Panc1 (cell line): ENCODE measurements at places on chromosomes 3 and 15. TPM values are rescaled to one million over a fixed set of nuclear protein-coding genes. Genes with fewer than 3 reads are reported as not detected.

- H3K4me1 ChIP-seq, result peaks cover 44% of the 10 kb centered on the region
- DNase-seq, result peak; percentile 91
- H3K4me3 ChIP-seq, result no peak overlapping the region
- no peaks in the 10 kb centered on the region for H3K27me3 ChIP-seq
- H3K36me3 ChIP-seq, result no peaks in the 10 kb centered on the region
Observed at GRCh38 chr15:45456212-45457106, 66.1 kb downstream of the SLC30A4 start.

Gene HAUS2
- total RNA-seq, result 42.4 TPM

GRCh38 chr15:34581043-34581365, 2.4 kb downstream of the GOLGA8B start:
- no peak for DNase-seq
- H3K4me1 ChIP-seq, result peaks cover 27% of the 10 kb centered on the region
- H3K27ac ChIP-seq, result no peak overlapping the region
- no peaks in the 10 kb centered on the region for H3K36me3 ChIP-seq
- H3K27me3 ChIP-seq, result no peaks in the 10 kb centered on the region
- H3K4me3 ChIP-seq, result no peak overlapping the region

Gene FHIT
- total RNA-seq, result 2.2 TPM

Gene KIF7
- total RNA-seq, result 6.5 TPM

DNA sequence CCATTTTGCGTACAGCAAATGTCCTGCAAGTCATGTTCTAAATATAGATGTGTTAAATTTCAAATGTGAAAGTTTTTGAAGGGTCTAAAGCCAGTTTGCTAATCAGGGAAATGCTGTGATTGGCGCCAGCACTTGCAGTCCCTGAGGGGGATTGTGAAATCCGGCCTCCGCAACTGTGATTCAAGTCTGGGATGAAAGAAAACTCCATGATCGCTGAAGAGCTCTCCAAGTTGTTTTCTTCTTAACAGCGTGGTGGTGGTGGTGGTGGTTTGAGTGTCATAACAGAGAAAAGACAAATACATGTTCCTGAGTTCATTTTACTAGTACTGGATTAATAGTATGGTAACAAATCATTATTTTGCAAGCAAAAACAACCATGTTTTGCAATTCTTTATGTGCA, 51.8 kb downstream of the MITF start:
- H3K27ac ChIP-seq, result peak overlapping the region; percentile 51
- H3K36me3 ChIP-seq, result no peaks in the 10 kb centered on the region
- H3K4me1 ChIP-seq, result no peaks in the 10 kb centered on the region
- DNase-seq, result no peak

GRCh38 chr3:195259154-195259474, 11.8 kb downstream of the XXYLT1 start:
- DNase-seq, result no peak
- H3K4me3 ChIP-seq, result peak overlapping the region; percentile 52
- no peaks in the 10 kb centered on the region for H3K36me3 ChIP-seq
- peaks cover 26% of the 10 kb centered on the region for H3K4me1 ChIP-seq
- H3K27me3 ChIP-seq, result no peaks in the 10 kb centered on the region

Gene FBXL22
- 0.54 TPM for total RNA-seq

DNA sequence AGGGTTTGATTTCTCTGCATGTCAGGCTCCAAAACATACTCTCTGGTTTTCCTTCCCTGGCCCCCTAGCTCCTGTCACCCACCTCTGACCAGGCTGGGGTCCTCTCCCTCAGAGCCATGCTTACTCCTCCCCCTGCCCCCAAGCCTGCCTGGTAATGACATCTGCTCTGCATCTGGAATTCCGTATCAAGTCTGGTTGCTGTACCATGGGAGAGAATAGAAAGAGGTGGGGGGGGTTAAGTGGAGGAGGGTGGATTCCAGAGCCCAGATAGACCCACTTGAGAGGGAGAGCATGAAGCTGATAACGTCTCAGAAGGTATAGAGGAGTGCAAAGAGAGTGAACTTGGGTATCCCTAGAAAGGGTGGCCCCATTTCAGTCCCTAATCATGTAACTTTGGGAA, 4.2 kb downstream of the IGDCC4 start:
- H3K27ac ChIP-seq, result no peak overlapping the region
- no peaks in the 10 kb centered on the region for H3K27me3 ChIP-seq
- no peaks in the 10 kb centered on the region for H3K36me3 ChIP-seq

- DNase-seq, result no peak
- no peak overlapping the region for H3K4me3 ChIP-seq
- H3K27me3 ChIP-seq, result no peaks in the 10 kb centered on the region
- no peaks in the 10 kb centered on the region for H3K36me3 ChIP-seq
Observed at GRCh38 chr3:4053975-4054374, 249.2 kb upstream of the SETMAR start.

GRCh38 chr3:71593106-71593505, 9.6 kb upstream of the FOXP1 start:
- H3K27ac ChIP-seq, result no peak overlapping the region
- no peaks in the 10 kb centered on the region for H3K36me3 ChIP-seq
- H3K4me3 ChIP-seq, result no peak overlapping the region
- no peaks in the 10 kb centered on the region for H3K27me3 ChIP-seq

GRCh38 chr3:46098319-46098761, 71.1 kb upstream of the XCR1 start:
- H3K36me3 ChIP-seq, result no peaks in the 10 kb centered on the region
- no peak overlapping the region for H3K27ac ChIP-seq

DNA sequence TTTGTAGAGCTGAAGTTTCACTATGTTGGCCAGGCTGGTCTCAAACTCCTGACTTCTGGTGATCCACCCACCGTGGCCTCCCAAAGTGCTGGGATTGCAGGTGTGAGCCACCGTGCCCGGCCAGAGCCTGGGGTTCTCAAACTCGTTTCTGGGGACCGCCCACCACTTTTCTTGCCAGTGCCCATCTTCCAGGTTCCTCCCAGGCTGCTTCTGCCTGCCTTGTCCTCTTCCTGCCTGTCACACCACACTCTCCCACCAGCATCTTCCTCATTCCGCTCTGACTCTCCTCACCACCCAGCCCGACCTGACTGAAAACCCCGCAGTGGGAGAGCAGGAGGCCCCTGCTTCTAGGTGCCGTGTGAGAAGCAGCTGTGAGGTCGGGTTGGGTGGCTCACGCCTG, 3.1 kb upstream of the DYNLT2B start:
- H3K27ac ChIP-seq, result no peak overlapping the region
- no peaks in the 10 kb centered on the region for H3K4me1 ChIP-seq
- no peak overlapping the region for H3K4me3 ChIP-seq
- no peaks in the 10 kb centered on the region for H3K27me3 ChIP-seq
- 0 out of 2 replicates have a peak, but pooled peaks cover 2% of the 10 kb centered on the region for H3K36me3 ChIP-seq

Gene PLIN1
- total RNA-seq, result 0.44 TPM

GRCh38 chr15:68900027-68900426, 30.3 kb upstream of the SPESP1 start:
- no peak for DNase-seq
- no peak overlapping the region for H3K27ac ChIP-seq
- H3K36me3 ChIP-seq, result no peaks in the 10 kb centered on the region
- H3K4me3 ChIP-seq, result no peak overlapping the region

DNA sequence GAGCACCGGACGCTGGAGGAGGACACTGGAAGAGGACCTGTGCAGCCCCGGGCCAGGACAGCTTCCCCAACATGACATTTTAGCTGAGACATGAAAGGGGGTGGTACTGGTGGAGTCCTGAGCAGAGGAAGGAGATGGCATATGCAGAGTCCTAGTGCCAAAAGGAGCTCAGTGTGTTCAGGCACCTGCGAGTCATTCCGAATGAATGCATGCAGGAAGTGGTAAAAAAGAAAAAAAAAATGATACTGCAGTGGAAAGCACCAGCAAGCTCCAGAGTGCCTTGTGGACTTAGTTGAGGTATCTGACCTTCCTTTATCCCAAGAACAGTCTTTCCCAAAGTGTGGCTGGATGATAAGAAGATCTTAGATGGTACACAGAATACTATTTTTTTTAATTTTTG, 6.6 kb upstream of the ZNF148 start:
- H3K27ac ChIP-seq, result no peak overlapping the region
- H3K4me3 ChIP-seq, result no peak overlapping the region
- H3K4me1 ChIP-seq, result no peaks in the 10 kb centered on the region
- no peaks in the 10 kb centered on the region for H3K27me3 ChIP-seq
- no peak for DNase-seq

Gene GLDN
- total RNA-seq, result 0.57 TPM

GRCh38 chr15:78179906-78180305, 30.7 kb downstream of the IDH3A start:
- no peaks in the 10 kb centered on the region for H3K4me1 ChIP-seq
- no peaks in the 10 kb centered on the region for H3K36me3 ChIP-seq
- H3K4me3 ChIP-seq, result no peak overlapping the region
- no peaks in the 10 kb centered on the region for H3K27me3 ChIP-seq

DNA sequence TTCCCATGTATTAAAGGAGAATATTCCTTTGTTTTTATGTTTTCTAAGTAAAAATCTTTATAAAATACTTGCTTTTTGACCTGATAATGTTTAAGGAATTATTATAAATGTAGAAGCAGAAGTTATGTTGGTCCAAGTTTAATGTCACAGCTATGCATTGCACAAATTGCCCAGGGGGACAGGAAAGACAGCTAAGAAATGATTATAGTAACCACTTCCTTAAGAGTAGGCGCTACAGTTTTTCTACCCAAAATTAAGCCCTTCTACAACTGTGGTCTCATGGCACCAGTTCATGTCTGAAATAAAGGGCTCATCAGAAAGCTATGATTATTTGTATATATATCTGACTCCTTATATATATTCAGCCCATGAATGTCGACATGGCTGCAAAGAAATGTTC, 176.4 kb downstream of the GBE1 start:
- no peak overlapping the region for H3K27ac ChIP-seq
- no peaks in the 10 kb centered on the region for H3K27me3 ChIP-seq
- H3K4me1 ChIP-seq, result no peaks in the 10 kb centered on the region
- no peak overlapping the region for H3K4me3 ChIP-seq

Gene CALML4
- total RNA-seq, result 5.4 TPM

Gene CKMT1B
- total RNA-seq, result 2.4 TPM

DNA sequence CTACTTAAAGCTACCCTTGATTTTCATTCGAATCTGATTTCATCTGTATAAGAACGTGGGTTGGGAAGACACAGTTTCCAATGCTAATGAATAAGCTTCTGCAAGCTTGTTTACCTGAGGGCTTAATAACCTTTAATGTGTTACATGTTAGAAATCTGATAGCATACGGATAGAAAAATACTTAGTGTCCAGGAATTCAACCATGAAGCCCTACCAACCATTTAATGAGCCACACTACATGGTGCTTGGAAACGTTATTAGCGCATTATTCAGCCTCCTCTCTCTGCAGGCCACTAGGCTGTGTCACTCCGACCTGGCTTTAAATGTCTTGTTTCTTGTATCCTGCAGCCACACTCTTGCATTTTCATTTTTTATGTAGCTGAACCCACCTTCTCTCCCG, 1.6 kb downstream of the FAM81A start:
- H3K27ac ChIP-seq, result no peak overlapping the region
- H3K36me3 ChIP-seq, result no peaks in the 10 kb centered on the region

Gene TM4SF18
- 54.5 TPM for total RNA-seq

GRCh38 chr3:176661432-176661964, 535.8 kb downstream of the TBL1XR1 start:
- DNase-seq, result no peak
- H3K27ac ChIP-seq, result no peak overlapping the region
- H3K4me3 ChIP-seq, result no peak overlapping the region
- H3K27me3 ChIP-seq, result no peaks in the 10 kb centered on the region

DNA sequence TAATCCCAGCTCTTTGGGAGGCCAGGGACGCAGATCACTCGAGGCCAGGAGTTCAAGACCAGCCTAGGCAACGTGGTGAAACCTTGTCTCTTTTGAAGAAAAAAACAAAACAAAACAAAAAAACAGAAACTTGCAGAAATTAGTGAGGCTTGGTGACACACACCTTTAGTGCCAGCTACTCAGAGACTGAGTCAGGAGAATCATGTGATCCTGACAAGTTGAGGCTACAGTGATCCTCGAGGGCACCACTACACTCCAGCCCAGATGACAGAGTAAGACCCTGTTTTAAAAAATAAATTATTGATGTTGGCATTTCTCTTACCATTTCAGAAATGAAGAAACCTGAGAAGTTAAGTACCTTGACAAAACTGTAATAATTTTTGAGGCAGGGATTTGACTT, 44.6 kb upstream of the CCNB2 start:
- no peaks in the 10 kb centered on the region for H3K27me3 ChIP-seq
- no peak overlapping the region for H3K27ac ChIP-seq
- no peak for DNase-seq
- no peaks in the 10 kb centered on the region for H3K4me1 ChIP-seq

DNA sequence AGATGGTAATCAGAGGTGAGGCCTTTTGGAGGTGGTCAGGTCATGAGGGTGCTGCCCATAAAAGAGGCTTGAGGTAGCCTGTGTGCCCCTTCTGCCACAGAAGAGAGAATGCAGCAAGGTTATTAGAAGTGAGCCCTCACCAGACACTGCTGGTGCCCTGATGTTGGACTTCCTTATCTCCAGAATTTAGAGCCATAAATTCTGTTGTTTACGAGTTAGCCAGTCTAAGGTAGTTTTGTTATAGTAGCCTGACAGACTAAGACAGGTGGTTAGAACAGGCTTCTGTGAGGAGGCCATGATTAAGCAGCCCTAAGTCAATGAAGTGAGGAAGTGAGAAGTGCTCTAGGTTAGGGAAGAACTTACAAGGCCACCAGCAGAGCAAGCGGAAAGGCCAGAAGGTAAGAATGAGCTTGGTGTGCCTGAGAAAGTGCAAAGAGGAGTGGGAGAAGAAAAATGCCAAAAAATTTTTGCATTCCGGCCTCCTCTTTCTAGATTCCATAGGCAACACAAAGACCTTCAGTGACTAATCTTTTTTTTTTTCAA, 44.2 kb upstream of the STT3B start:
- H3K27ac ChIP-seq, result no peak overlapping the region
- H3K4me3 ChIP-seq, result no peak overlapping the region
- no peak for DNase-seq
- H3K4me1 ChIP-seq, result no peaks in the 10 kb centered on the region
- H3K36me3 ChIP-seq, result no peaks in the 10 kb centered on the region

- H3K36me3 ChIP-seq, result no peaks in the 10 kb centered on the region
- H3K4me3 ChIP-seq, result no peak overlapping the region
- H3K27ac ChIP-seq, result no peak overlapping the region
- H3K4me1 ChIP-seq, result no peaks in the 10 kb centered on the region
- no peaks in the 10 kb centered on the region for H3K27me3 ChIP-seq
- no peak for DNase-seq
Observed at GRCh38 chr15:100484443-100484842, 44.3 kb downstream of the CERS3 start.

- H3K4me1 ChIP-seq, result no peaks in the 10 kb centered on the region
- H3K36me3 ChIP-seq, result no peaks in the 10 kb centered on the region
- DNase-seq, result no peak
- no peak overlapping the region for H3K27ac ChIP-seq
- no peak overlapping the region for H3K4me3 ChIP-seq
Observed at GRCh38 chr15:70976851-70977250, 84.2 kb downstream of the LRRC49 start.

GRCh38 chr3:37987751-37988179, 2.8 kb upstream of the VILL start:
- no peak for DNase-seq
- no peaks in the 10 kb centered on the region for H3K4me1 ChIP-seq
- no peaks in the 10 kb centered on the region for H3K27me3 ChIP-seq
- H3K36me3 ChIP-seq, result no peaks in the 10 kb centered on the region
- H3K27ac ChIP-seq, result no peak overlapping the region
